ENCODE measurements at places on chromosomes 6 and 20.
A peak's percentile ranks its signal among the peaks of the same experiment; 100 is the strongest.

GRCh38 chr6:149867876-149868640 is 3.9 kb upstream of the LRP11 start:
- no peak for DNase-seq

- DNase-seq, result no peak
Observed at GRCh38 chr20:61808447-61808846, 257.2 kb downstream of the TAF4 start.

DNA sequence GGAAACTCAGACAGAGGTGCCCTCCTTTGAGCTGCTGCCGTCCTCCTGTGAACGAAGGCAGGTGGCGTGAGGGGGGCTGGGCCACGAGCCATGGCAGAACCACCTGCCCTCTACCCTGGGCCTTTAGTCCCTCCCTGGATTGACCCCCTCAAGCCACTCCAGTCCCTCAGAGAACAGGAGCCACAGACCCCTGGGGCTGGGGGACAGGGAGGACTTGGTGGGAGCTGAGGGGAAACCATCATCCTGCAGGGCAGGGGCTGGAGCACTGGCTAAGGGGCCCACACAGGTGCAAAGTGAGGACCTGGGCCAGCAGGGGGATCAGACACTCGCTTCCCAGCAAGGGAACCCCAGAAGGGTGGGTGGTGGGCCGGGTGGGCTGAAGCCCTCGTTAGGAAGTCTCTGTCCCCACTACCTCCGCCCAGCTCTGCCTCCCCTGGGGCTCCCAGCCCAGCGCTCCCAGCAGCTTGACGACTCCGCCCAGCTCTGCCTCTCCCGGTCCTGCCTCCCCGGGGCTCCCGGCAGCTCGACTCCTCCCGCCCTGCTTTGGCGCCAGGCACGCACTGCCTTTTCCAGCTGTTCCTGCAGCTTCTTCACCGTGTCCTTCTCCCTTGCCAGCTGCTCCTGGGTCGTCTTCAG is 44.4 kb downstream of the DSTN start:
- no peak for DNase-seq

- no peak for DNase-seq
Observed at GRCh38 chr6:80234401-80234800, 127.9 kb downstream of the BCKDHB start.

GRCh38 chr6:114007516-114007915 is 36.6 kb upstream of the HDAC2 start:
- DNase-seq, result no peak

- DNase-seq, result no peak
Observed at GRCh38 chr6:54850114-54850513, 3.5 kb downstream of the FAM83B start.

DNA sequence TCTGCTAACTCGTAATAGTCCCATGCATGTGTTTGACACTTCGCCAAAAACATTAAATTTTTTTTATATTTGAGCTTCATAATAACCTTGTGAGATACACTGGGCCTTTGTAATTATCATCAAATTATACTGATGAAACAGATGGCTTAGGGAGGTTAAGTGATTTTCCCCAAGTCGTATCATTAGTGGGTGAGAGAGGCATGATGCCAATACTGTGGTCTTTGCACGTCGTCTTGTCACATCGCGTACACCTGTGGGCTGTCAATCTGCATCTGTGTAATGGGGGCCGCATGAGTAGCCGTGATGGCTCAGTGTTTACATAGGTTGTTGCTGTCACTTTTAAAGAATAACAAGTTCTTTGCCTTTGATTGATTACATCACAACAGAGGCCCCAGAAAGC is 1.7 kb downstream of the PRL start:
- no peak for DNase-seq

DNA sequence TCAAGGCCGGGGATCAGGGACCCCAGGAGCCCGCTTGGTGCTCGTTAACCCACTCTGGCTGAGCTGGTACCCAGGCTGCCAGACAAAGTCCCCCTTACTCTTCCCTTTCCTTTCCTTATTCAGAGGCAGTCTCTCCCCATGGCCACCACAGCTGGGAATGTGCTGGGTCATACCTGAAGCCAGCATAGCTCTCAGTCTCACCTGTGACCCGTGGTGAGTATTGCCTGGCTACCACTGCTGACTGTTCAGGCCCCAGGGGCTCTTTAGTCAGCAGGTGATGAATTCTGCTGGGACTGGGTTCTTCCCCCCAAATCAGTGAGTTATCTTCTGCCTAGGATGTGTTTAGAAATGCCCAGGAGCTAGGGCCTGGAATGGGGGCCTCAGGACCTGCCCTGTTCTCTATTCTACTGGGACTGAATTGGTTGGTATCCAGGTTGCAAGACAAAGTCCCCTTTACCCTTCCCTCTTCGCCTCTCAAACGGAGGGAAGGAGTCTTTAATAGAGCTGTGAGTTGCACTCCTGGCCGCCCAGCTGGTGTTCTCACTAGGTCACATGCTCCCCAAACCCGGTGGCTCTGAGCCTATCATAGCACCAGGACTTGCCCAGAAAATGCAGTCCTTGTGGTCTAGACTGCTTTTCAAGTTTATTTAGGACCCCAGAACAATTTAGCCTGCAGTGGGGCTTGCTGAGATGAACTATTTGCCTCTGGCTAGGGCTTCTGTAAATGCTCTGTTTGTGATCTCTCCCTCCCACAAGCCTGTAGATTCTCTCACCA is 64.6 kb downstream of the MYO6 start:
- DNase-seq, result no peak

DNA sequence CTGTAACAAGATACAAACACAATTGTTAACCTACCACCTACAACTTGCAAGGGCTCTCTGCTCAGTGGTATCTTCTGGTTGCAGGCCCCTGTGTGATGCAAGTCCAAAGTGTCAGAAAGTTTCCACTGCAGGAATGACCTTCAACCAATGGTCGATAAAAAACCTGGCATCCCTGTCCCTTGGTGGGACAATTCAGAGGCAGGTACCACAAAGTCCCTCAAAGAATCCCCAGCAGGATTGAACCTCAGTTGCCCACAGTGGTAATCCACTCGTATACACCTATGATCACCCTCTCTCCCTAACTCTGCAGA is 15.9 kb downstream of the GLO1 start:
- no peak for DNase-seq

- no peak for DNase-seq
Observed at GRCh38 chr6:27565839-27566779, 93.2 kb upstream of the ZNF184 start.

- no peak for DNase-seq
Observed at GRCh38 chr6:18101873-18102272, 20.6 kb downstream of the NHLRC1 start.

DNA sequence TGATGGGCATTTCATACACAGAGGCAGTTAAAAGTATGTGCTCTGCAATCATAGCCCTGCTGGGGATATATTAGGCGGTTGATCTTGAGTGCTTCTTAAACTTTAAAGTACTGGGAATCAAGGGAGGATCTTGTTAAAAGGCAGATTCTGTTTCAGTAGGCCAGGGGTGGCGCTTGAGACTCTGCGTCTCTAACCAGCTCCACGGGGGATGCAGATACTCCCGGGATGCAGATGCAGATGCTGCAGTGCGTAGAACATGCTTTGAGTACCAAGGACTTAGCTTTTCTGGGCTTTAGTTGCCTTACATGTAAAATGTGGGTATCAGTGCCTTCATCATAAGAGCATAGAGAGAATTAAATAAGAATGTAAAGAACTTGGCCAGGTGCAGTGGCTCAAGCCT is 44.4 kb upstream of the ENPP5 start:
- DNase-seq, result no peak

- peak; percentile 37 for DNase-seq
Observed at GRCh38 chr6:80003826-80004172, 650 bp upstream of the TTK start.

GRCh38 chr6:17299750-17300149 is 18.6 kb downstream of the RBM24 start:
- no peak for DNase-seq

GRCh38 chr6:53956068-53956711 is 155.1 kb upstream of the MLIP start:
- peak; percentile 13 for DNase-seq

- DNase-seq, result no peak
Observed at GRCh38 chr6:106083618-106084017, 2.5 kb upstream of the PRDM1 start.

GRCh38 chr6:45438849-45439406 is 61.2 kb upstream of the SUPT3H start:
- DNase-seq, result no peak

DNA sequence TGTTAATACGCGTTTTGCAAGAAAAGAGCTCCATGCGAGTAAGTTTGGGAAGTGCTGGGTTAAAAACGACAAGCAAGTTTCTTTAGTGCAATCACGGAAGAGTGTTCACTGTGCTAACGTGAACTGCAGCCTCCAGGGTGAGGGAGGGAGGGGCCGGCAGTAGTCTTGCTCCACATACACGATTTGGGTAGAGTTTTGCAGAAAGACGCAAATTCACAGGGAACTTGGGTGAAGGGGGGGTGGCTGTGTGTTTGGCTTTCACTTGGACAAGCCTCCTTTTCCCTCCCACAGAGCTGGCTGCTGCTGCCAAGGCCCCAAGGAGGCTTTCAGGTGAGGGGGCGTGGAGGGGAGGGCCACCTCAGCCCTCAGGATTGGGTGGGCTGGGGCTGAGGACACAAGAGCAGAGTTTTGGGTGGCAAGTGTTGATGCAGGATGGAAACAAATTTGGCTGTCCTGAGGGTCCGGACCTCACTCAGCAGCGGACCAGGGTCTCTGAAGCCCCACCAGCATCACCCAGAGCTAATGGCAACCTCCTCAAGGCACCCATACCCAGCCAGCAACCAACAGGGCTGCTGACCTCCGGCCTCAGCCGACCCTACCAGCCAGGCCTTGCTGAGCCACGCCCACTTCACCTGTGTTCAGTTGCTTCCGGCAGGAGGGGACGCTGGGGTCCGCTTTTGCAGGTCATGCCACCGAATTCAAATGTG is 204.5 kb downstream of the ERMARD start:
- DNase-seq, result peak; percentile 18

DNA sequence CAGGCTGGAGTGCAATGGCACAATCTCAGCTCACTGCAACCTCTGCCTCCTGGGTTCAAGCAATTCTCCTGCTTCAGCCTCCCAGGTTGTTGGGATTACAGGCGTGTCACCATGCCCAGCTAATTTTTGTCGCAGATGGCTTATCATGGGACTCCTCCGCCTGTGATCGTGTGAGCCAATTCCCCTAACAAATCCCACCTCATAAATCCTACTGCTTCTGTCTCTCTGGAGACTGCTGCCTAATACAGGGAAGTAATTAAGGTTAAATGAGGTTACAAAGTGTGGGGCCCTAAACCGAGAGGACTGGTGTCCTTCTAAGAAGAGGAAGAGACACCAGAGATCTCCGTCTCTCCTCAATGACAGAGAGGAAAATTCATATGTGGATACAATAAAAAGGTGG is 52.0 kb downstream of the TRPC4AP start:
- DNase-seq, result no peak

GRCh38 chr20:36542516-36543183 is 1.3 kb downstream of the MYL9 start:
- DNase-seq, result no peak

GRCh38 chr6:85065831-85066230 is 301.4 kb upstream of the TBX18 start:
- DNase-seq, result no peak

- DNase-seq, result no peak
Observed at GRCh38 chr20:25316506-25317190, 68.8 kb downstream of the PYGB start.

GRCh38 chr20:62254021-62254724 is 15.9 kb downstream of the OSBPL2 start:
- no peak for DNase-seq

DNA sequence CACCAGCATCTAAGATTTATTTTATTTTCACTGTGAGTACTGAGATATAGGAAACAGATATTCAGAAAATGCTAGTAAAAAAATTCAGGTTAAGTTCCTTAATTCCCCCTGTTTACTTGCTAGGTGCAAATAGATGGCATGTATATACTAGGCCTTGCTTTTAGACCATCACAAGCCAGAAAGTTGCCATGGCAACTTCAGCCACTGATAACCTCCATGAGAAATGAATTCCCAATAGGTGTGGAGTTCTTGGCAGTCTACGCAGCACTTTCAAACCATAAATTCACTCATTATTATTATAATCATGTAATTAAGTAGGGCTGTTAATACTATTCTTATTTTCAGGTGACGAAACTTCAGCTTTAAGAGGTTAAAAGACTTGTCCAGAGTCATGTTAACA is 251.6 kb upstream of the TFAP2D start:
- DNase-seq, result no peak

GRCh38 chr20:48705240-48706115 is 122.3 kb downstream of the PREX1 start:
- DNase-seq, result no peak

DNA sequence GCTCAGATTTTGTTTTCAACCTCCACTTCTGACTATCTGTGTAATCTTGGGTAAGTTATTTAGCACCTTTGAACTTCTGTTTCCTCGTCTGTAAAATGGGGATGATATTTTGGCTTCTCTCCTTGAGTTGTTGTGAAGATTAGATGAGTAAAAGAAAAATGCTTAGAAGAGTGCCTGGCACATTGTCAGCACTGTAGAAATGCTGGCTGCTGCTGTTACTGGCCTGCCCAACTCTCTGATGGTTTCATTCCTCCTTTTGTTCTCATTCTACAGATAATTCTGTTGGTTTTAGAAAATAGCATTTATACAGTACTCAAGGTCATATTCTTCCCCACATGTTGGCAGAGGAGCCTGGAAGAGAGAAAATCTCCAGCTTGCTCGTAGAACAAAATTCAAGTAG is 547.2 kb upstream of the JAG1 start:
- no peak for DNase-seq

GRCh38 chr20:61974357-61974665 is 91.4 kb downstream of the TAF4 start:
- no peak for DNase-seq

DNA sequence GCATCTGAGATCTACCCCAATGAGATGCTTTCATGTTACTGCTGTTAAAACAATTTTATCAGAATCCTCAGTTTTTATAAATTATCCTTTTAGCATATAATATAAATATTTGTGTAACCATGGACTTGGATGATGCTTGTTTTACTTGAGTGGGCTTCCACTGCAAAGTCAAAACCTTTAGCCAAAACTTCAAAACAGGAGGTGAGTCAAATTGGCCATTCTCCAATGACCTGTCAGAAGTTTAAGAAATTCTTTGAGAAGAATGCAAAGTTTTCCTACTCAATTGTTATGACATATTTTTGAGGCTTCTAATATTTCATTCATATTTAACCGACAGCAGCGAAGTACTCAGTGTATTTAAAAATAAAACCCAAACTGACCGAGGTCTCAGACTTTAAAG is 507.9 kb downstream of the EYS start:
- DNase-seq, result no peak

GRCh38 chr6:94636780-94637385 is 940.5 kb upstream of the MANEA start:
- DNase-seq, result no peak

GRCh38 chr20:40970218-40970617 is 58.4 kb upstream of the TOP1 start:
- DNase-seq, result no peak

GRCh38 chr6:152259234-152259633 is 377.9 kb downstream of the SYNE1 start:
- no peak for DNase-seq

- DNase-seq, result no peak
Observed at GRCh38 chr6:82237013-82237412, 10.5 kb downstream of the IBTK start.

GRCh38 chr20:41615110-41615509 is 3.1 kb downstream of the CHD6 start:
- DNase-seq, result no peak
